ENCODE measurements at places on chromosomes 7 and 10.

- peak; percentile 89 for DNase-seq
Measured at GRCh38 chr10:60480865-60481563, 91.3 kb upstream of the ANK3 start.

DNA sequence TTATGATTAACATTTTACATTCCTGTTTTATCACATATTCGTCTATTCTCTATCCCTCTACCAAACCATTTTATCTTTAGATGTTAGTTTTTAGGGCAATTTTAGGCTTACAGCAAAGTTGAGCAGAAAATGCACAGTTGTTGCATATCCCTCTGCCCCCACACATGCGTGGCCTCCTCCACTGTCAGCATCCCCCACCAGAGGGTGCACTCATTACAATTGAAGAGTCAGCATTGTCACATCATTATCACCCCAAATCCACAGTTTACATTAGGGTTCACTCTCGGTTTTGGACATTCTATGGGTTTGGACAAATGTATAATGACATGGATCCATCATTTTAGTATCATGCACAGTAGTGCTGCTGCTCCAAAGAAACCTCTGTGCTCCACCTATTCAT is 86.4 kb downstream of the WDR37 start:
- no peak for DNase-seq

DNA sequence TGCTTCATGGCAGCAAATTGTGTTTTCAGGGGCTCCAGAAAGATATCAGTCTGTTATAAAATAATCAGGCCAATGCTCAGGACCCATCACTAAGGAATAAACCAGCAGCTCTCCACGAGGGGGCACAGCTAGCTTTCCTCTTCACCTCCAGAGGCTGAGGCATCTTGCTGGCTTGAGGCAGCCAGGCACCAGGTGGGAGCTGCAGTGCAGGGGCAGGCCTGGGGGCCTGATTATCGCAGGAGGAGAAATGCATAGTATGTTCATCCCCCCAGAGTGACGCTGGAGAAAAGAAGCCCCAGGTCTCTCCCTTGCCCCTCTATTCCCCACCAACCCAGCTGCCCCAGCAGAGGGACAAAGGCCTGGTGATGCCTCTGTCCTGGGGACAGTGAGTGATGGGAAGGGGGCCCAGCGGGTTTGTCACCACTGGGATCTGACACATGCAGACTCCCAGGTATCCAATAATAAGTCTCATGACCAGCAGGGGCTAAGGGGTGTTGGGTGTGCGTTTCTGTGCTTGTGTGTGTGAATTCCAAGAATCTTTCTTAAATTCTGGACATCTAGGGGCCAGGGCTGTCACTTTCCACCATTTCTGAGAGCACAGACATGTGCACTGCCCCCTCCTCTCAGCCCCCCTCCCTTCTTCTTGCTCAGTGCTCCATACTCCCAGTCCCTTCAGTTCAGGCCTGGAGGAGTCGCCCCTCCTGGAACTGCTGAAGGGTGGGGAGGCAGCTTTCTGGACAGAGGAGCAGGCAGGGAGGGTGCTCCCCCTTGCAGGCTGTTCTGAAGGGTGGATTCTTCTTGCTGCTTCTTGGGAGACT is 128.1 kb upstream of the FAM20C start:
- peak; percentile 81 for DNase-seq

- DNase-seq = no peak
Measured at GRCh38 chr10:130141460-130141859, 5.3 kb downstream of the GLRX3 start.

- DNase-seq = no peak
Measured at GRCh38 chr7:100152404-100152803, 3.7 kb downstream of the LAMTOR4 start.

- peak; percentile 83 for DNase-seq
Measured at GRCh38 chr7:121107923-121108498, 119.5 kb downstream of the CPED1 start.

- DNase-seq = no peak
Measured at GRCh38 chr10:21503542-21503941, 21.9 kb downstream of the SKIDA1 start.

DNA sequence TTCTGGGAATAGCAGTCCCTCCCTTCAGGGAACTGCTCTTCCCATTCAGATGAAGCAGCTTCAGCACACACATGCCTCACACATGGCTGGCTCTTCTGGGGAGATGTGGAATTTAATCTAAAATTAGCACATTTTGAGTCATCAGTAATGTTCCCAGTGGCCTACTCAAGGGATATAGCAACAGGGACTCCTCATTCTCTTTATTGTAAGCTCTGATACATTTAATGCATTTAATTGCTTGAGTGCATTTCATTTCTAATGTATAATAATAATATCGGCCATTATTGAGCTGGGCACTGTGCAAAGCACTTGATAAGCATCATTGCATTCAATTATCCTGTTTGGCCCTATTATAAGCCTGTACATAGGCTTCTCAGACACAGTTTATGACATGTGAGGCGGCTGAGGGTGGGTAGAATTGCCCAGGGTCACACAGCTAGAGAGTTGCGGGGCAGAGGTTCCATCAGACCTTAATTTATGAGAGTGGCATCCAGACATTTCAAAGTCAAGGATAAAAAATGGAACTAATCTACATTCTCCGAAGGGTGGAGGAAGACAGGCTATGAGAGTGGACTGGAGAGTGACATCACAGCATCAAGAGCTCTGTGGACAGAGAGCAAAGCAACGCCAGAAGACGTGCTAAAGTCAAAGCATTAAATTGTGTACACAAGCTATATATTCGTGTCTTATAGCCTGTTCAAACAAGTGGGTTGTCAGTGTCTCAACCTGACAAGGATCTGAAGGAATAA is 76.8 kb downstream of the LANCL2 start:
- DNase-seq = peak; percentile 76

Data from cardiac fibroblast (primary cell).